Ascending aorta (tissue), 2 donors: ENCODE measurements at places on chromosomes 5 and 9.

- no peak for DNase-seq
These were observed 109.4 kb downstream of the CDC42SE2 start for GRCh38 chr5:131373265-131373664.

GRCh38 chr5:93073547-93073946 lies 507.5 kb downstream of the NR2F1-AS1 start:
- no peak for DNase-seq

DNA sequence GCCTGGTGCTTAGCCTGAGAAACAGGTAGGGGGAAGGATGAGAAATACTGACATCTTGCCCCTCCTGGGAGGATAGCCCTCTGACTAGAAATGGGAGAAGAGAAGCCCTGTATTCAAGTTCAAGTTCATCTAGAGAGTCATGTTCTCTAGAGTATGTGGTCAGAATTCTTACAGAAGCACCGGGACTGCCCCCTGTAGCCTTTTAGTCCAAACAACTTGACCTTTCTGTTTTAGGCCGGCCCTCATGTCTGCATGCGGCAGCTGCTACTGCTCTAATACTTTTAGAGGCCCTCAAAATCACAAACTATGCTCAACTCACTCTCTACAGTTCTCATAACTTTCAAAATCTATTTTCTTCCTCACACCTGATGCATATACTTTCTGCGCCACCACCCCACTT lies 47.7 kb downstream of the PHAX start:
- DNase-seq, result no peak

GRCh38 chr5:95644351-95645042 lies 2.1 kb upstream of the RFESD start:
- DNase-seq, result no peak
